ENCODE measurements at places on chromosomes 3 and 15.

GRCh38 chr3:120418866-120419490, 31.8 kb downstream of the FSTL1 start:
- DNase-seq: peak; percentile 38

- DNase-seq: peak; percentile 44
These were observed 97.2 kb downstream of the FAM43A start for GRCh38 chr3:194782698-194783404.

- DNase-seq: peak; percentile 69
These were observed 9.0 kb downstream of the GNB5 start for GRCh38 chr15:52181938-52182780.

GRCh38 chr15:25825207-25825606, 37.9 kb downstream of the ATP10A start:
- no peak for DNase-seq

DNA sequence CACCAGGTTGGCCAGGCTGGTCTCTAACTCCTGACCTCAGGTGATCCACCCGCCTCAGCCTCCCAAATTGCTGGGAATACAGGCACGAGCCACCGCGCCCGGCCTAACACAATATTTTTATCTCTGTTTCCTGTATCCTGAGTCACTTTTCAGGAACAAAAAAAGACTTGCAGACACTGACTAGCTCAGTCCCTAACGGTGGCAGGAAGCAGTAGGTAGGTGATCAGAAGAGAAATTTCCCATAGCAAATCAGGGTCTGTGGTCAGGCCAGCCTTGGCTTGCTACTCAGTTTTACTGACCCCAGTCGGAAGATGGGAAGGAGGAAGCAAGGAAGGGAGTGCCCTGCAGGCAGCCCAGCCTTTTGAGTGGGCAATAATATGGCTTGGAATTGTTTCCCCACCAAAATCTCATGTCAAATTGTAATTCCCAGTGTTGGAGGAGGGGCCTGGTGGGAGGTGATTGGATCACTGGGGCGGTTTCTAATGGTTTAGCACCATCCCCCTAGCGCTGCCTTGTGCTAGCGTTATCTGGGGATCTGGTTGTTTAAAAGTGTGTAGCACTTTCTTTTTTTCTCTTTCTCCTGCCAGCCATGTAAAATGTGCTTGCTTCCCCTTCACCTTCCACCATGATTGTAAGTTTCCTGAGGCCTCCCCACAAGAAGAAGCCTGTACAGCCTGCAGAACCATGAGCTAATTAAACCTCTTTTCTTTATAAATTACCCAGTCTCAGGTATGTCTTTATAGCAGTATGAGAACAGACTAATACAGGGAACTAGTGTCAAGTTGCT, 19.5 kb upstream of the CDCP1 start:
- no peak for DNase-seq

GRCh38 chr15:35481992-35482391, 64.0 kb downstream of the DPH6 start:
- DNase-seq: peak; percentile 54

DNA sequence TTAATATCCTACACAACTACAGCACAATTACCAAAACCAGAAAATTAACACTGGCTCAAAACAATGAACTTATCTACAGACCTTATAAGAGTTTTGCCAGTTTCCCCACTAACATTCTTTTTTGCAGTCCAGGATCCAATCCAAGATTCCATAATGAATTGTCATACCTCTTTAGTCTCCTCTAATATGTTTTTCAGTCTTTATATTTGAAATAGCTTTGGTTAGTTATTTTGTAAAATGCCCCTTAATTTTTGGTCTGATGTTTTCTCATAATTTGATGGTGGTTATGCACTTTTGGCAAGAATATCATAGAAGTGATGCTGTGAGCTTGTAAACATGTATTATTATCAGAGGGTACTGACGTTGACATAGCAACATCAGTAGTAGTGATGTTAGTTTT, 124.3 kb downstream of the ISL2 start:
- DNase-seq: peak; percentile 19

DNA sequence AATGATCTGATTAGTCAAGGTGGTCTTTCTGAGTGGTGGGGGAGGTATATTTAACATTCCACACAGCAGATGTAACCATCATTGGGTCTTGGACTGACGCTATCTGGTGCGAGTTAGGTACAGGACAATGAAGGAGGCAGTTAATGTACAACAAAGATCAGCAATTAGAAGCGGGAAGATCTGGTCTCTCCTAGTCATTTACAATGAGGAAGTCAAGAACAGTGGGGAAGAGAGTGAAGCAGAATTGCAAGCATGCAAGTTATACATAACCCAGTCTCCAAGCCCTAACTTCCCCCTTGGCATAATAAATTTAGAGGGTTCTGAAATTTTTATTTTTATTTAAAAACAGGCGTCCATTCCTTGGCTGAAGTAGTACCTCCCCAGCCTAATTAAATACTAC, 14.1 kb downstream of the GPD1L start:
- DNase-seq: no peak

DNA sequence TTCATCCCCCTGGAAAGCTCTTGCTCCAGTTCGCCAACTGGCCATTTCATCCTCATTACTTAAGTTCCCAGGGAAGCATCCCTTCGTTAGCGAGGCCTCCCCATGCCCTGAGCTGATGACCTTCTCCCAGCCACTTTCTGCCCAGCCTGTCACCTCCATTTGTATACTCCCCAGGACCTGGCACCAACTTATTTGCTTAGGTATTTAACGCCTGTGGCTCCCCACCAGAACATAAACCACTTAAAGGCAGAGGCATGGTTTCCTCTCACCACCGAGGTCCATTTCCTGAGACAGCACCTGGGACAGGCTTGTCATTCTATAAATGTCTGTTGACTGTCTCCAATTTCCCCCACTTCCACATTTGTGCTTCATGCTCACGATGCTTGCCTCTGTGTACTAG, 189.0 kb downstream of the ZNF621 start:
- no peak for DNase-seq

DNA sequence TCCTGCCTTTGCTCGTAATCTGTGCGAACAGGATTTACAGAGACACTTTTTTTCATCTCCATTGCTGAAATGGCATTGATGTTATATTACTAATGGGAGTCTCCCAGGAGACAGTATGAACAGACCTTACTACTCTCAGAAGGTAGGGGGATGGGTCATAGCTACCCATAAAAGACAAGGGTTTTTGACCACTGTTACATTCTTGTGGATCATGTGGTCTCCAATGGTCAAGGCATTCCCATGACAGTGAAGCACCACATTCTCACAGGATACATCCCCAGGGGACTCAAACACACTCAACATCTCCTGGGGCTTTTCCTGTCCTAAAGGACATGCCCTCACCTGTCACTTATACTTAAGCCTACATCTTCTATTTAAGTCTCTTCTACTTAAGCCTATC, 40.8 kb downstream of the MKRN3 start:
- no peak for DNase-seq

- peak; percentile 62 for DNase-seq
These were observed 5.1 kb upstream of the SEMA7A start for GRCh38 chr15:74438721-74439316.

- DNase-seq: no peak
These were observed 387.9 kb downstream of the RBMS3 start for GRCh38 chr3:29668728-29669127.

All from amniotic epithelial cell (primary cell).